ENCODE measurements at places on chromosomes 11 and 22.

- no peak for DNase-seq
These were observed 56.7 kb upstream of the CLPB start for GRCh38 chr11:72491001-72491400.

- DNase-seq, result no peak
These were observed 3.4 kb downstream of the CLPB start for GRCh38 chr11:72430741-72431570.

DNA sequence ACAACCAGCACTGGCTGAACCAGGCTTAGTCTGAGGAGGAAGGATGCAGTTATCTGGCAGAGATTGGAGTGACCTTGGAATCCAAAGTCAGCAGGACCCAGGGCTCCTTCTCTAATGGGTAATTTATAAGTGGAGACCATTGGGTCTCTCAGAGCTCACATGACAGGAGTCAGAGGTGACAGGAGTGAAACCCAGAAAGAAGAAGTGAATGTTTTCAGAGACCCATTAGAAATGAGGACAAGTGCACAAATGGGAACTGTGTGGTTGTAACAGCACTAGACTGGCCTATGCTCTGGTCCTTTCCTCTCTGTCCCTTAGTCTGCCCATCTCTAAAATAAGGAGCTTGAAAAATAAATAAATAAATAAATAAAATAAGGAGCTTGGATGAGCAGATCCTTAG lies 107.4 kb downstream of the SERGEF start:
- DNase-seq, result no peak

DNA sequence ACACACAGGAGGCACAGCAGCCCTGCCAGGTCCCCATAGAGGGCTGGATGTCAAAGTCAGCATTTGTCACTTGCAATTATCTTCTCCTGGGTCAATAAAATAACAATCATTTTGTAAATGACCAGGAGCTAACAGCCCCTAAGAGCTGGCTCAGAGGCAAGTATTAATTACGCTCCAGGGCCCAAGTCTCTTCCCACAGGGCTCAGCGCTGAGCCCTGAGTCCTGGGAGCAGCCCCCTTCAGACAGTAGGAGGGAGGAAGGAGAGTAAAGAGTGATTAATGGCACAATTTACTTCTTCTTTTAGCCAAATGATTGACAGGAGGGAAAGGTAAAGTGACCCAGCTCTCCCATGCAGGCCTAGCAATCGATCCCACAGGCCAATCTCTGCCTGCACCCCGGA lies 99.0 kb upstream of the DRD2 start:
- DNase-seq, result no peak

DNA sequence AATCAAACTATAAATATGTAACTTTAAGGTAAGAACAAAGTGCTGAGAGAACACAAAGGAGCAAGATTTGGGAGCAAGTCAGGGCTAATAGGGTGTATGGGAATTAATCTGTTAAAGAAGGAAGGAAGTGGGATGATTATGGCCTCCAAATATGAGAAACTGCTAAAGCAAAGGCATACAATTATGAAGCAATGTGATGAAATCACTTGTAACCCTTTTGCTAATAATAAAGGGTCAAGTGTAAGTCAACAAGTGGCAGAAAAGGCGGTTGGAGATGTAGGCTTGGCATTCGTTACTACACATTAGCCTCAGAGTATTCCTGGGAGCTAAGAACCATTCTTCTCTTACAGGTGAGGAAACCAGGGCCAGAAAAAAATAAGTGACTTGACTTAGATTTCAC lies 1002.3 kb upstream of the TENM4 start:
- DNase-seq, result no peak

- DNase-seq, result no peak
These were observed 89.6 kb downstream of the C11orf87 start for GRCh38 chr11:109511598-109511997.

DNA sequence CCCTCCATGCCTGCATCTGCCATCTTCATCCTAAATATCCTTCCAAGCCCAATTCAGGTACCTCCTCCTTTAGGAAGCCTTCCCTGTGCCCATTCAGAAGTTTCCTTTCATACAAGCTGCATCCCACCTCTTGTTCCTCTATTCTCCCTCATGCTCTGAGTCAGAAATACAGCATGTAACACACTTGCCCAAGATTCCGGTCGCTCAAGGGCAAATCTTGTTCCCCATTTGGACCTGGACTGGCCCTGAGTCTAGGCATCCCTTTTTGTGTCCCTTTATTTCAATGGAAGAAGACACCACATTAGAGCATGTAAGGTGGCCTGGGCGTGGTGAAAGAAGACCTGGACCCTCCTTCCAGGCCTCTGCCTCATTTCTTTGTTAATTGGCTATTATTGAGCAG lies 38.5 kb downstream of the RTL6 start:
- no peak for DNase-seq

DNA sequence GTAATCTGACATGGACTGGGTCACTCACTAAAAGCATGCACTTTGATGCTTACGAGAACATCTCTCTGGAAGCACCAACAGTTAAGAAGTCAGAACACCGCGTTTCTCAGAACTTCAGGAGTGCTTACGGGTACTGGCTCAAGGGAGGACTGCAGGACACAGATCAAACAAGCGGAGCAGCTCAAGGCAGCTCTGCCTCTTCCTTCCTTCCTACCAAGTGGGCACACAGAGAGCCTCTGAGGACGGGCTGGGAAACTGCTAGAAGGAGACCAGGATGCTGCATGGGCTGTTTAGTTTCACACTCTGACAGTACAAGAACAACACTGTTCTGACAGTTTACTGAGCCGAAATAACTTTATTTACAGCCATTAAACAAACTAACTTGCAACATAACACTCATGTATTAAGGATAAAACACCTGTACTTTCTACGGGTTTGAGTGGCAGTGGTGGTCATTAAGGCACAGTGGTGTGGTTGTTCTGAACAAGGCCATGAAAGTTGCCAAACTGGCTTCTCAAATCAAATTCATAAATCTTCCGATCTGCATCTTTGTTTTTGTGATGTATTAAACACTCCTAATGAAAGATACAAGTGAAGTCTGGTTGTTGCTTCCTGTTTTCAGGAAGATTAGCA lies 37.5 kb downstream of the ARFGAP3 start:
- no peak for DNase-seq

- DNase-seq, result no peak
These were observed 38.2 kb upstream of the PAK1 start for GRCh38 chr11:77512092-77512491.

DNA sequence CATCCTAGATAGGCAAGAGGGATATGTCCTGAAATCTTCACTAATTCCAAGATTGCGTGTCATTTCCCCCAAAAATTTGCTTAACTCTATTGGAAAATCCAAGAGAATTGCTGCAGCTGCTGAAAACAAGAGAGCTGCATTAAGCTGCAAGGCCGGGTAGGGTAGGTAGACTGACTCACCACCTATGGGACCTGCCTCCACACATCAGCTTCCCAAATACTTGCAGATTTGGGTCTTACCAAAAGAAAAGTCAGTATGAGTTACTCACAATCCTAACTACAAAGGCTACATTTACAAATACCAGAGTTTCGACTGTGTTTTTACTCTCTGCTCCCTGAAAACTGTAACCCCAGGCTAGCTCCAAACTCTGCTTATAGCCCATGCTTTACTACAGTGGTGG lies 142.5 kb upstream of the TEAD1 start:
- no peak for DNase-seq

- DNase-seq, result no peak
These were observed 578.5 kb downstream of the TBC1D22A start for GRCh38 chr22:47340851-47341436.

- no peak for DNase-seq
These were observed 1.1 kb downstream of the SLC43A3 start for GRCh38 chr11:57425565-57426438.

DNA sequence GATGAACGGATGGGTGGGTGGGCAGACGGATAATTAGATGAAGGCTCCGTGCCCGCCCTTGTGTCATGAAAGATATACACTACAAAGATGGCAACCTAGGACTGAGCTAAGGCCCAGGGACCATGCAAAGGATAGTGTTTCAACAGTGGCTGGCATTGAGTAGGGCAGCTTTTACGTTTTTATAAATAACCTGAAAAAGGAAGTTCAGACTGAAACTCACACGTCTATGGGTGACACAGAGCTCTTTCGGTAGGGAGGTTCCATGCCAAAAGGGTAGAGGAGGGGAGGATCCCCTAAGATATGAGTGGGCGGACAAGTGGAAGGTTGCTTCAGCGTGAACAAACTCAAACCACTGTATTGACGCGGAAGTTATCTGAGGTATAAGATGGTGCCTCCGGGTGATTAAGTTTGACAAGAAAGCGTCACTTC lies 90.5 kb downstream of the UBASH3B start:
- DNase-seq, result no peak

DNA sequence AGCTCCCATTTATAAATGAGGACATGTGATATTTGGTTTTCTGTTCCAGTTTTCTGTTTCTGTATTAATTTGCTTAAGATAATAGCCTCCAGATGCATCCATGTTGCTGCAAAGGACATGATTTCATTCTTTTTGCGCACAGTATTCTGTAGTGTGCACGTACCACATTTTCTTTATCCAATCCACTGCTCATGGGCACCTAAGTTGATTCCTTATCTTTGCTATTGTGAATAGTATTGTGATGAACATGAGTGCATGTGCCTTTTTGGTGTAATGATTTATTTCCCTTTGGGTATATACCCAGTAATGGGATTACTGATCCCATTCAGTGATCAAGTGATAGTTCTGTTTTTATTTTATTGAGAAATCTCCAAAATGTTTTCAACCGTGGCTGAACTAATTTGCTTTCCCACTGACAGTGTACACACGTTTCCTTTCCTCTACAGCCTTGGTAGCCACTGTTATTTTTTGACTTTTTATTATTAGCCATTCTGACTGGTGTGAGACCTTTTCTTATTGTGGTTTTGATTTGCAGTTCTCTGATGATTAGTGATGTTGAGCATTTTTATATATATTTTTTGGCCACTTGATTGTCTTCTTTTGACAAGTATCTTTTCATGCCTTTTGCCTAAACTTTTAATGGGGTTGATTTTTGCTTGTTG lies 226.0 kb upstream of the ANO3 start:
- no peak for DNase-seq

DNA sequence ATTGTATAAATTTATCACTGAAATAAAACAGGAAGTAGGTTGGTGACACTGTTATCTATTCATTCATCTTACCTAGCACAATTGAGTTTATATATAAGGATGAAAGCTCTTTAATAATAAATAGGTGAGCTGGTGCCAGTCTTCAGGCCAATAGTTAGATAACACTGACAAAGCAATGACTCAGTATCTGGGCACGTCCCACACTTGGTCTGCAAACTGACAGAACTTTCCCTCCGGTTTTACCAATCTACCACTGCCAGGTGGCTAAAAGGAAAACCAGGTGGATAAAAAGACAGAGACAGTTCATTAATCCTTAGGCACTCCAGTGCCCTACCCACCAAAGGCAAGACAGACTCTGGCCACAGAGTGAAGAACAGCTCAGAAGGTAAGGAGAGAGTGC lies 17.6 kb downstream of the DDB1 start:
- DNase-seq, result no peak

DNA sequence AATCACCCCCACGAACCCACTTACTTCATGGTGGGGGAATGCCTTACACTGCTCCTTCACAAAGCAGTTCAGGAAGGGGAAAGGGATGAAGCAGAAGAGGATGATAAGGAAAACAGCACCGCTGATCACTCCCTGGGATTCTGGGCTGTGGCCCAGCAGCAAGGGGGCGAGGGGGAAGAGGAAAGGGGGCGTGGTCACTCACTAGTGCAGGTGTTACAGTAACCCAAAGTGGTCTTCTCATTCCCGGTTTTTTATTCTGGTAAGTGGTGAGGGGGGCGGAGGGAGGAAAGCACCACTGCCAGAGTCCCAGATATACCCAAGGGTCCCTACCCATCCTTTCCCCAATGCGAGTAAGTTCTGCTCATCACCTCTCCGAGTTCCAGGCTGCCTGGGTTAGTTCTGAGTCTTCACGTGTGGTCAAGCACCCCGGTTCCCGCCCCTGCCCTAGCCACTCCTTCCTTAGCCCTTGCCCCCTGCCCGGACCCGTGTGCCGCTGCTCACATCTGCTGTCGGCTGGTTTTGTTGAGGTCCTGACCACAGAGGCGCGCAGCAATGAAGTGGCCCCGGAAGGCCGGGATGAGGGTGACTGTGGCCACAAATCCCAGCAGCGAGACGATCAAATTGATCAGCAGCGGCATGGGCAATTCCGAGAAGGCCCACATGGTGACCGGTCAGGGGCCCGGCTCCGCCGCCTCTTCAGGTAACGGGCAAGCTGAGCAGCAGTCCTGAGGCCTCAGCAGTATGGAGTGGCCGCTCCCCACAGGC lies 477 bp downstream of the DPAGT1 start:
- no peak for DNase-seq

DNA sequence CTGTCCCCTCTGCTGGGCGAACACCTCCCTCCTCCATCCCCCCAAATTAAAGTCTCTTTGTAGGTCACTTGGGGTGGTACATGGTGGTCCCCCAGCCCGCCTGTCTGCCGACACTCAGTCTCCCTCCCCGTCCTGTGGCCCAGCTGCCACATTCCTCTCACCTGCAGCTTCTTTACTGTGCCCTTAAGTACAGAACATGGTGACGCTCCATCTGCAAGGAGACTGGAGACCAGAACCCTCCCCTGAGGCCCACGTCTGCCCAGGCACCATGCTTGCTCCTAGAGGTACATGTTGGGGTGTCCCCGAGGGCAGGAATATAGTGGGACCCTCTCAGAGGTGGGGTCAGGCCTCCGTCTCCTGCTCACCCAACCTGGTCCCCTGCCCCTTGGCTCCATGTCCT lies 5.6 kb upstream of the EHD1 start:
- DNase-seq, result no peak

DNA sequence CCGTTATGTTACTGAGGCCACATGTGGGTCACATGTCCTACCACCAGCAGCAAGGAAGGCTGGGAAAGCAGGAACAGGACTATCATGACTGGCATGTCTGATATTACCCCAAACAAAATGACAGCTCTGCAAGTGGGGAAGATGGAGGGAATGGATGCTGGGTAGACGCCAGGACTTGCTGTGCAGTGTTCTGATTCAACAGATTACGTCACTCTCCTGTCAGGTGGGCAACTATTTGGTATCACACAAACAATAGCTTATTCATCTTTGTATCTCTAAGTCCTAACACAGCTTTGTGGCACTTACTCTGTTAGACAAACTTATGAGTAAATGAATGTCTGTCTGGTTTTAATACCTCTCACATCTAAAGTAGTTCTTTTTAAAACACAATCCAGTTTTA lies 105.2 kb downstream of the SPON1 start:
- no peak for DNase-seq

DNA sequence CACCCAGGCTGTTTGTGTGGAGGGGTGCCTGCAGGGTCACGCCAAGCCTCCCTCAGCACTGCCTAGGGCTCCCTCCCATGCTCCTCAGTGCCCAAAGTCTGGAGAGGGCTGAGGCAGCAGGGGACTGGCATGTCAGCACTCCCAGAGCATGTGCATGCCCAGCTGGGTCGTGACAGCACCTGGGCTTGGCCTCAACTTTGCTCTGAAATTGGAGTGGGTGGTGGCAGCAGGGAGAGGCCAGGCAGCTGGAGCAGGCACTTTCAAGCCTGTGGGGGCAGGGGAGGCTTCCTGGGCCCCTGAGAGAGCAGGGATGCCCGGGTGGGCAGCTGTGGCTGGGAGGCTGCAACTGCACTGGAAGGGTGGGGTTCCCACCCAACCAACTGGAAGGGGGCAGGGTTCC lies 35.6 kb upstream of the DDX10 start:
- DNase-seq, result no peak
